ENCODE measurements at places on chromosomes 4 and X. TPM values are rescaled to one million over a fixed set of nuclear protein-coding genes. Genes with fewer than 3 reads are reported as not detected.

- H3K4me1 ChIP-seq = no peaks in the 10 kb centered on the region
- H3K36me3 ChIP-seq = no peaks in the 10 kb centered on the region
- no peak overlapping the region for H3K27ac ChIP-seq
- H3K27me3 ChIP-seq = no peaks in the 10 kb centered on the region
- H3K4me3 ChIP-seq = no peak overlapping the region
These were observed 79.3 kb upstream of the CAMK2D start for GRCh38 chr4:113840861-113841260.

- no peak for DNase-seq
- H3K4me1 ChIP-seq = no peaks in the 10 kb centered on the region
- no peak overlapping the region for H3K4me3 ChIP-seq
- H3K27me3 ChIP-seq = no peaks in the 10 kb centered on the region
- peak overlapping the region; percentile 19 for H3K27ac ChIP-seq
- H3K36me3 ChIP-seq = no peaks in the 10 kb centered on the region
These were observed 58.4 kb downstream of the SYNPO2 start for GRCh38 chr4:118947095-118947494.

DNA sequence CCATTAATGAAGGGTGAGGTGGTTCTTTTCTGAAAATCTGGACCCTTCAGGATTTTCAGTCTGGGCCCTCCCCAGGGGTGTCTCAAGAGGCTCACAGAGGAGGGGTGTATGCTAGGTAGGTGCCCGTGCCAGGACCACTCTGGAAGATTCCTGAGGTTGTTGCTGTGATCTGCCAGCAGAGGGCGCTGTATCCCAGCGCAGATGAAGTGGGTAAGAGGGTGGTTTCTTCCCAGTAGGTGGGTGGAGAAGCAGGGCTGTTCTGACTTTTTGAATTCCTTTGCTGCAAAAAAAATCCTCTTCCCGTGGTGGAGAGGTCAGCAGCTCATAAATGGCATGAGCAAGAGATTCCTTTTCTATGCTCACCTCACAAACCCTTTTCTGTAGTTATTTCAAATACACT, 51.1 kb downstream of the SCML1 start:
- H3K4me3 ChIP-seq = no peak overlapping the region
- H3K27ac ChIP-seq = peak overlapping the region; percentile 30
- H3K4me1 ChIP-seq = no peaks in the 10 kb centered on the region
- peaks cover 22% of the 10 kb centered on the region for H3K27me3 ChIP-seq
- DNase-seq = peak; percentile 54

- no peak overlapping the region for H3K27ac ChIP-seq
- no peaks in the 10 kb centered on the region for H3K4me1 ChIP-seq
- H3K36me3 ChIP-seq = no peaks in the 10 kb centered on the region
These were observed 258.5 kb upstream of the GIMD1 start for GRCh38 chr4:106627051-106627450.

DNA sequence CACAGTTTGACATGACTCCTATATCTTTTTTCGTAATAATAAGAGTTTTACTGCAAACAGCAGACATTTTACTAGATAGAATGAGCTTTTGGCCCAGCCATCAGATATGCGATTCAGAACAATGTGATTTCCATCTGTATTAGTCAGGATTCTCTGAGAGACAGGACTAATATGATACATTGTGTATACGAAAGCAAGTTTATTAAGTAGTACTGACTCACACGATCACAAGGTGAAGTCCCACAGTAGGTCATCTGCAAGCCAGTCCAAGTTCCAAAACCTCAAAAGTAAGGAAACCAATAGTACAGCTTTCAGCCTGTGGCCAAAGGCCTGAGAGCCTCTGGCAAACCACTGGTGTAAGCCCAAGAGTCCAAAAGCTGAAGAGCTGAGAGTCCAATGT, 24.1 kb downstream of the CXCL8 start:
- DNase-seq = no peak
- no peaks in the 10 kb centered on the region for H3K4me1 ChIP-seq
- no peaks in the 10 kb centered on the region for H3K27me3 ChIP-seq
- no peak overlapping the region for H3K4me3 ChIP-seq

GRCh38 chrX:1500701-1501624, 36.0 kb downstream of the P2RY8 start:
- DNase-seq = no peak
- H3K36me3 ChIP-seq = no peaks in the 10 kb centered on the region

- no peak for DNase-seq
- H3K4me3 ChIP-seq = no peak overlapping the region
- H3K27ac ChIP-seq = no peak overlapping the region
- H3K27me3 ChIP-seq = no peaks in the 10 kb centered on the region
- H3K36me3 ChIP-seq = no peaks in the 10 kb centered on the region
These were observed 45.6 kb downstream of the SLIT2 start for GRCh38 chr4:20297261-20297660.

- H3K27ac ChIP-seq = no peak overlapping the region
- DNase-seq = no peak
- peaks cover 32% of the 10 kb centered on the region for H3K27me3 ChIP-seq
- no peak overlapping the region for H3K4me3 ChIP-seq
These were observed 1.2 kb upstream of the XK start for GRCh38 chrX:37684426-37684825.

GRCh38 chr4:16360694-16361262, 134.5 kb upstream of the TAPT1 start:
- no peaks in the 10 kb centered on the region for H3K36me3 ChIP-seq
- H3K4me1 ChIP-seq = no peaks in the 10 kb centered on the region
- H3K27me3 ChIP-seq = no peaks in the 10 kb centered on the region
- H3K27ac ChIP-seq = no peak overlapping the region

DNA sequence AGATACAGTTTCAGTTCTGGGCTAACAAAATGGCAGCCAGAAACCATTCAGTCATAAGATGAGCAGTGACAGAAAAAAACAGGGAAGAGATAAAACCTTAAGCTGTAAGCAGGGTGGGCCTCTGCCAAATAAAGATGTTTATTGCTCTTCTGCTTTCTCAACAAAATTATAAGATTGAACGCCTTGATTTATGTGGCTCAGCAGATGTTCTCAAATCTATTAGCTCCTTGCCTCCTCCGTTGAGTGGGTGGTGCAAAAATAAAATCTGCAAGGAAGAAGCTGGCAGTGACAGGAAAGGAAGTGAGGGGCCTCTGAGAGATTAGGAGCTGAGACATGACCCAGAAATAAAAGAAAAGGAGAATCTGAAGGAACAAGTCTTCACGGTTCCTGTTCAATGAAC, 206.6 kb downstream of the PTTG2 start:
- H3K4me1 ChIP-seq = no peaks in the 10 kb centered on the region
- H3K27me3 ChIP-seq = no peaks in the 10 kb centered on the region
- H3K4me3 ChIP-seq = no peak overlapping the region
- no peak for DNase-seq
- H3K36me3 ChIP-seq = no peaks in the 10 kb centered on the region
- no peak overlapping the region for H3K27ac ChIP-seq

DNA sequence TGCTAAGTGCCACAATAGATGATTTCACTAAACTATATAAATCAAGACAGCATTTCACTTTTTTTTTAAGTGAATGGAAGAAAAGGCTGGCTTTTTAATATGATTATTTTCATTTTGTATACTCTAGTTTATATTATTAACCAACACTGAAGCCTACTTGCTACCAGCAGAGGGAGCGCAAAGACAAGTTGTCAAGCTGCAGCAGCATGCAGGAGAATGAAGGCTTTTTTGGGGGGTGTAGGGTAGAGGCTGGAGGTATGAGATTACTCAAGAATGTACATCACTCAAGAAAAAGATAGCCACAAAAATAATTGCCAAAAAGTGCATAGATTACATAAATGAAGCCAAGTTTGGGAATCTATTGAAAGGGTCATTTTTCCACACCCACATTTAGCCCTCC, 519.5 kb downstream of the FGF13 start:
- no peak overlapping the region for H3K4me3 ChIP-seq
- no peaks in the 10 kb centered on the region for H3K4me1 ChIP-seq
- no peak for DNase-seq
- H3K27ac ChIP-seq = no peak overlapping the region
- H3K27me3 ChIP-seq = peaks cover 12% of the 10 kb centered on the region

GRCh38 chrX:140713174-140713539, 3.6 kb downstream of the LINC00632 start:
- no peaks in the 10 kb centered on the region for H3K36me3 ChIP-seq
- no peak for DNase-seq
- H3K27me3 ChIP-seq = no peaks in the 10 kb centered on the region
- H3K4me1 ChIP-seq = no peaks in the 10 kb centered on the region

- DNase-seq = no peak
- H3K36me3 ChIP-seq = no peaks in the 10 kb centered on the region
- no peak overlapping the region for H3K27ac ChIP-seq
- H3K27me3 ChIP-seq = no peaks in the 10 kb centered on the region
- H3K4me1 ChIP-seq = peaks cover 3% of the 10 kb centered on the region
- no peak overlapping the region for H3K4me3 ChIP-seq
These were observed 22.2 kb downstream of the RBPJ start for GRCh38 chr4:26343038-26343398.

DNA sequence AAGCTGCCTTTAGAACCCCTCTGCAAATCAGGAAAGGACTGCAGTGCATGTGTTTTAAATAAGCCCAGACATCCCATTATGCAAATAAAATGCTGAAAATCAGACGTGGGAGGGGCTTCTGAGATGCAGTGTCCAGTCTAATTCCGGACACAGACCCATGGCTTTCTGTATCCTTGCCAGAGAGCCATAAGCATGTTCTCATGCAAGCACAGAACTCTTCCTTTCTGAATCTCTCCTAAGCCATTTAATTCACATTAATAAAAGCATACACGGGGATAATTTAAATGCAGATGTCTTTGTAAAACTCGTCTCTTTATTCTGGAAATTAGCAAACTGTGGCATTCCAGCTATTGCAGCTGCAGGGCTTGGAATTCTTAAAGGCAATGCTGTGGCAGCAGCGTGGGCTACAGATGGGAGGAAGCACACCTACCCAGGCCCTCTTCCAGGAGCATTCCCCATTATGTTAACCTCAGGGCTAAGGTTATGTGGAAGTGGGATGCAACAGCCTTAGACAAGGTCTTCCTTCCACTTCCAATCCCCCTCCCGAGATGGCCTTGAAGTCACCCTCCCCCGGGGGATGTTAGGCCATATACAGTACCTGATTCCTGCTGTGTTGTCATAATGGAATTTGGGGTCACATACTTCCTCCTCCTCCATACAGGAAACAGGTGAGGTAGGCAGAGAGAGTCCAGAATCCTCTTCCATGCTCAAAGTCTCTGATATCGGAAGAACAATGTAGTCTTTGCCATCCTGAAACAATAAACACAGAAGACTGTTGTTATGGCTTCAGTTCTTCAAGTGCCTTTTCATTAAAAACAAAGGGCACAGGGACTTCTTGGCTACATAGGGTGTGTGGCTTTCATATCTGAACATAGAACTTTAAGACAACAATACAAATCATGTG, 38.1 kb downstream of the KDR start:
- no peaks in the 10 kb centered on the region for H3K27me3 ChIP-seq
- H3K4me3 ChIP-seq = no peak overlapping the region
- peak overlapping the region; percentile 54 for H3K27ac ChIP-seq
- no peak for DNase-seq

- H3K4me1 ChIP-seq = no peaks in the 10 kb centered on the region
- peak overlapping the region; percentile 79 for H3K27ac ChIP-seq
- H3K27me3 ChIP-seq = no peaks in the 10 kb centered on the region
- DNase-seq = no peak
- H3K36me3 ChIP-seq = no peaks in the 10 kb centered on the region
These were observed 5.6 kb downstream of the NYX start for GRCh38 chrX:41452565-41453356.

DNA sequence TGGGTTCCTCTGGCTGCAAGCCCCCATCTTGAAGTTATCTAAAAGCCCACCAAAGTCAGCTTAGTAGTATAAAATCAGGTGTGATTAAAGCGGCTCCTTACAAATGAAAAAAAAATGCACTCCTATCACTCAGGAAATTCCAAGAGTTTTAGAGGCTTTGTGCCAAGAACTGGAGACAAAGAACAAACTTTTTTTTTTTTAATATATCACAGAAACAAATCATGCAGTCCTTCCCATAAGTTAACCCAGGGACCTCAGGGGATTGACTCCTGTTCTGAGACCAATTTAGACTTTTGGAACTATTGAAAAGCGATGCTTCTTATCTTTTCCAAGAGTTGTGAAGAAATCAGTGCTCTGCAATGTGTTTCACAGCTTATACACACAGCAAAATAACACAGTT, 53.6 kb downstream of the HHIP start:
- no peaks in the 10 kb centered on the region for H3K27me3 ChIP-seq
- H3K36me3 ChIP-seq = no peaks in the 10 kb centered on the region
- H3K27ac ChIP-seq = no peak overlapping the region
- no peaks in the 10 kb centered on the region for H3K4me1 ChIP-seq
- DNase-seq = no peak

DNA sequence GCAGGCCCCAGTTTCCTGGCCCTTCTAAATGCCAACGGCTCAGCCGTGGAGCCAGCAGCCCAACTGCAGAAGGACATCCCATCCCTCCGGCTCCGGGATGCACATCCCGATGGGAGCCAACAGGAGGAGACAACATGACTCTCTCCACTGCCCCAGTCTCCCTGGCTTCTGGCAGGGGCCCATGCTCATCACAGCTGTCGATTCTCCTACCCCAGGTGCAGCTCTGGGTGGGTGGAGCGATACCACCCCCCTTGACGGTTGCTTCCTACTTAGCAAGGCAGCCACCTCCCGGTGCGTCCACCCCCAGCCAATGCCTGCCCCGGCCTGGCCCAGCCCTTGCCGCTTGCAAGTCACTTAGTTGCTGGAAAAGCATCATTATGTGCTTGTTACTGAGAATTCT, 19.5 kb downstream of the ZNF275 start:
- DNase-seq = no peak
- no peaks in the 10 kb centered on the region for H3K4me1 ChIP-seq
- H3K27ac ChIP-seq = no peak overlapping the region
- H3K27me3 ChIP-seq = no peaks in the 10 kb centered on the region
- no peak overlapping the region for H3K4me3 ChIP-seq

DNA sequence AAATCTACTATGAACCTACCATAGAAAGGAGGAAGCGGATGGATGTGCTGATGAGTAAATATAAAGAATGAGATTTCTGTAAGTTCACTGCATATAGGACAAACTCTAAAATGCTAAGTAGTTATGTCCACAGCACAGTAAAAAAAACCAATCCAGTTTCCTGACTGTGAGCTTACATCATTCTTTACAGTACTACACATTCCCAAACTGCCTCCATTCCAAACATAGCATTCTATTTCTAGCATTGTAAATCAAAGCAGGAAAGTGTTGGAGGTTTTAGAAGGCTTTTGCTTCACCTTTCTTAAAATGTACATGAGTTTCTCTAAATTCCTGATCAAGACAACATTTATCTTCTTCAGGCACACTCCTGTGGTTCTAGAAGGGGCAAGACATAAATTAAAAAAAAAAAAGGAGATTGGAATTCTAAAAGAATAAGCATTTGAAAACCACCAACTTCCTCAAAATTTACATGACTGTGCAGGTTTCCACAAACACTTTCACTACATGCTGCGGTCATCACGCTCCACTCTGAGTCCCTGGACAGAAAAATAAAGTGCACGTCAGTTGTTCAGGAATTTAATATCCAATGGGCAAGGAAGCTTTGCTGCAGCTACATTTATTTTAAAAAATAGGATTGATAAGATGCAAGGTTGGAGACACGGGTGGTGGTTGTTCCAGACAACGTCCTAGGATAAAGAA, 297.6 kb upstream of the STS start:
- no peak overlapping the region for H3K4me3 ChIP-seq
- no peak overlapping the region for H3K27ac ChIP-seq
- no peaks in the 10 kb centered on the region for H3K27me3 ChIP-seq
- no peaks in the 10 kb centered on the region for H3K4me1 ChIP-seq
- no peaks in the 10 kb centered on the region for H3K36me3 ChIP-seq

H2BW2 gene
- total RNA-seq = not detected

ARSJ gene
- total RNA-seq = 10.7 TPM

GAB3 gene
- total RNA-seq = 3.9 TPM

PRR32 gene
- not detected for total RNA-seq

SPANXB1 gene
- not detected for total RNA-seq

CCDC120 gene
- total RNA-seq = 6.3 TPM

GASK1B gene
- 71.1 TPM for total RNA-seq

TMSB15A gene
- total RNA-seq = 1.4 TPM

CDS1 gene
- total RNA-seq = 9.8 TPM

CXCL6 gene
- 2.2 TPM for total RNA-seq

Measured in breast epithelium (tissue), 4 donors.